Urinary bladder (tissue), 4 donors: ENCODE measurements at places on chromosomes 4 and X.

DNA sequence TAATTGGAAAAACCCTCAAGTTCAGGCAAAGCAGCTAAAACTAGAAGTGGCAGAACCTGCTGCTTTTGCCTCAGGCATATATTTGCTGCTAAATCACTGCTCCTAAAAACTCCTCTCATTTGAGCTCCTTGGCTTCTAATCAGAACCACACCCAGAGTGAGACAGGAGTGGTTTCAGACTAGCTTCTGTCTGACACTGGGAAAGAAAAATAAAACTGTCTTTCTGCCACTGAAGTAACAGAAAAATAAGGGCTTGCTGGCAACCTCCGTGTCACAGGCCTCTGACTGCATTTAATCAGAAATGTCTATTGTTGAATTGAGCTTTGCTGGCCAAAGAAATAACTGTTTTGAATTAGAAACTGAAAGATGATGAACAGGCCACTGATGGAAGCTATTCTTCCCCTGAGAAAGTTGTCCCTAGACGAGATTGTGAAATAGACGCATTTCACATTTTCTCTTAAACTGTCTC is 52.1 kb upstream of the RAP2C start:
- DNase-seq = no peak

DNA sequence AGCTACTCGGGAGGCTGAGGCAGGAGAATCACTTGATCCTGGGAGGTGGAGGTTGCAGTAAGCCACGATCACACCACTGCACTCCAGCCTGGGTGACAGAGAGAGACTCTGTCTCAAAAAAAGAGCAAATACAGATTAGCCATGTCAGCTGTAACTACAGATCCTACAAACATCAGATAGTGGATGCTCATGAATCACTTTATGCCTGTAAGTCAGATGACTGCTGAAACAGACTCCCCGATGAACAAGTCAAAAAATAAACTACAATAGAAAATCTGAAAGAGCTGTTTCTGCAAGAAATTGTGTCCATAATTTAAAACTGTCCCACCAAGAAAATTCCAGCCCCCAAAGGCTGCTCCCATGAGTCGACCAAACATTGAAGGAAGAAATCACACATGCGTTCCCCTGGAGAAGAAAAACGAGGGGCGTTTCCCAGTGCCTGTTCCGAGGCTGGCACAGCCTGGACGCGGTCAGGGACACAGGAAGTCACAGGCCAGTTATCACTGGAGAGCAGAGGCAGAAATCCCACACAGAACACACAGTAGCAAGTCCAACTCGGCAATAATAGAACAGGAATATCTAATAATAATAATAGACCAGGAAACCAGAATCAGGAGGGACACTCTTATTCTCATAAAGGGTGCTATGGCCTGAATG is 30.0 kb upstream of the GTPBP6 start:
- DNase-seq = no peak

DNA sequence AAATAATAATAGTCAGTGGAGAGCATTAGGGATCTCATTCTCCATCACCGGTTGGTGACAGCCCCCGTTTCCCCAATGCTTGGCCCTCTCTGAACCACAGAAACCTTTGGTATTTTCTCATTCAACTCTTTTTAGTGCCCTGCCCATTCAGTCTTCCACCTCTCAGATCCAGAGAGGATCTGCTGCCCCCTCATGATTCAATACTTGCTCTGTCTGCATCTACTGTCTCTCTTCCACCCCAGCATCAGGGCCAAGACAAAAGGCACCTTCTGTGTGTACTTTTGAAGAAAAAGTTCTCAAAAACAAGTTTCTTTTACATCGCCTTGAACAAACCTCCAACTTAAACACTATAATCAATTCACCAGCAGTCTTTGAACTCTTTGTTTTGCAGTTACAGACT is 19.3 kb downstream of the CLTRN start:
- DNase-seq = no peak

DNA sequence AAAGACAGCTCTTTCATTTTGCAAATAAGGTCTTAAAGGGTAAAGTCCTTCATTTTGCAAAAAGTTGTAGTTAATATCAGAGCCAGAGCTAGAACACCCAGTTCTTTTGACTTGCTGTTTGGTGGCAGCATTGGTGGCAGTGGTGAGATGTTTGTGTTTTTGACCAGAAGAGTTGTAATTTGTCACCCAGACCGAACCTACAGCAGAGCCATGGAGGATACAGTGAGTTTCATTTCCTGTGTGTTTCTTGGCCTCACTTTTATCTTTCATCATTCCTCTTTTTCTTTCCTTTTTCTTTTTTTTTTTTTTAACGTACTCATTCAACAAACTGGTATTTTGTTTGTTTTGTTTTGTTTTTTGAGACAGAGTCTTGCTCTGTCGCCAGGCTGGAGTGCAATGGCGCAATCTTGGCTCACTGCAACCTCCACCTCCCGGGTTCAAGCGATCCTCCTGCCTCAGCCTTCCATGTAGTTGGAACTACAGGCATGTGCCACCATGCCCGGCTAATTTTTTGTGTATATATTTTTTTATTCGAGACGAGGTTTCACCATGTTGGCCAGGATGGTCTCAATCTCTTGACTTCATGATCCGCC is 116.4 kb downstream of the AFF1 start:
- DNase-seq = no peak

DNA sequence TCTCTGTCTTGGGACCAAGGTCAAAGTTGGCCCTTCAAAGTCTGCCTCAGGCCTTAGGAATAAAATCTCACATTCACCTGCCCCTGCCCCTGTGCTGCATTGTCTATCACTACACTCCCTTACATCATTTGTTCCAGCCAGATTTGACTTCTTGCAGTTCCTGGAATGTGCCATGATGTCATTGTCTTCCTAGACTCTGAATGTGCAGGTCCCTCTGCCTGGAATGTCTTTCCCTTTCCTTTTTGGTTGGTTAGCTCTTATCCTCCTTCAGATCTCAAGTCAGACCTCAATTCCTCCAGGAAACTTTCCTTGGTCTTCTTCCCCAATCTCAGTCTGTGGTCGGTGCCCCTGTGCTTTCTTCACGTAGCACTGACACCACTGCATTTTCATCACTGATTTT is 67.7 kb upstream of the EFNB1 start:
- no peak for DNase-seq

- DNase-seq = no peak
Measured at GRCh38 chr4:109755656-109756055, 25.8 kb upstream of the PLA2G12A start.

GRCh38 chr4:142815834-142816233 is 30.3 kb downstream of the INPP4B start:
- DNase-seq = no peak

- DNase-seq = no peak
Measured at GRCh38 chr4:80069108-80069836, 3.8 kb downstream of the ANTXR2 start.

- no peak for DNase-seq
Measured at GRCh38 chr4:74822603-74823002, 28.3 kb upstream of the BTC start.

GRCh38 chrX:151227627-151228026 is 51.2 kb downstream of the GPR50 start:
- no peak for DNase-seq

GRCh38 chr4:61309616-61310015 is 109.5 kb downstream of the ADGRL3 start:
- no peak for DNase-seq

- no peak for DNase-seq
Measured at GRCh38 chrX:106728337-106728736, 1.8 kb downstream of the RNF128 start.

- DNase-seq = no peak
Measured at GRCh38 chrX:154354013-154354412, 20.4 kb downstream of the FLNA start.

DNA sequence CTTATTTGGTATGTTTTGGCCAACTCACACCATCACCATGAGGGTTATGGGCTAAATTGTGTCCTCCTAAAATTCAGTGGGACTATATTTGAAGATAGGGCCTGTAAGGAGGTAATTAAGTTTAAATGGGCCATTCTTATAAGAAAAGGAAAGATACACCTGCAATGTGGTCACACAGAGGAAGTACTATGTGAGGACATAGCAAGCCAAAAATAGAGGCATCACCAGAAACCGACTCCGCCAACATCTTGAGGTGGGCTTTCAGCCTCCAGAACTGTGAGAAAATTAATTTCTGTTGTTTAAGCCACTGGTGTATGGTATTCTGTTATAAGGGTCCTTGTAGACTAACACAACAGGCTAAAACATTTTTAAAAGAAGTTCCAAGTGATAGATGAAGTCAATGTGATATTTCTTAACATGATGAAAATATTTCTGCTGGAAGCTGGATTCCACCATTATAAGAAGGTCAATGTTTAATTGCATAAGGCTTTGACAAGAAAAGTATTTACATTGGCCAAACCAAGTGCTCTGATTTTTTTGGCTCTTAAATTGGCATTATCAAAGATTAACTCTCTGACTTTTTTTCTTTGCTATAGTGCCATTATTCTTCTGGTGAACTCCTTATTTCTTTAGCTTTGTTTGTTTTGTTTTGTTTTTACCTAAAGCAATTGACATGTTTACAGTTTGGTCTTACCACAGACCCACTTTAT is 540.9 kb downstream of the PPARGC1A start:
- no peak for DNase-seq

GRCh38 chrX:1535241-1536041 is 1.5 kb downstream of the P2RY8 start:
- no peak for DNase-seq

DNA sequence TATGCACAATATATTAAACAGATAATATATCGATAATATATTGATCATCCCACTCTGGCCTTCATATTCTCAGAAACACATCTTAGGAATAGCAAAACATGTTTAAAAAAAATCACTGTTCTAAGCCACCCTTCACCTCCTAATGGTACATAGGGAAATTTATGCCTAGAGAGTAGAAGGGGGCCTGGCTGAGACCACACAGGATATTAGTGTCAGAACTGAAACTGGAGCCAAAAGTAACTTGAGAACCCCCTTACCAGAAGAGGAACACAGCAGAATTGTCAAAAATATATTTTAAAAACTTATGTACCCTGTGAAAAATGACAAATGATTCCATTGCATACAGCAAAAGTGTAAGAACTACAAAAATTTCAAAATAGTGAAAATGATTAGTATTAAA is 173.1 kb downstream of the VSIG4 start:
- DNase-seq = no peak

- no peak for DNase-seq
Measured at GRCh38 chr4:146105464-146105863, 70.1 kb upstream of the LSM6 start.

DNA sequence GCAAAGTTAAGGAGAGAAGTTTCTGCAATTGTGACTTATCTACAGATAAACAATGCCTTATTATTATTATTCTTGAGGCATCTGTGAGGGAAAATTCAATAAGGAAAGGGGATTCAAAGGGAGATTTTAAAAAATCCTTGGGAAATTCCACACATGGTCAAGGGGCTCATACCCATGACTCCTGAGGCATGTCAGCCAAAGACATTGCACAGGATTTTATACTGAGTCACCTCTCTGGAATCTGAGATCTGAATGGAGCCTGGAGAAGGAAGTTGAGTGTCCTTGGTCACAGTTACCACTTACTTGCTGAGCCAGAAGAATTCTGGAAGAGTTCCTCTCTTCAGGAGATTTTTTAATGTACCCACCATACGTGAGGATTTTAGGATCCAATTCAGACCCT is 14.4 kb upstream of the CXCL8 start:
- DNase-seq = no peak

DNA sequence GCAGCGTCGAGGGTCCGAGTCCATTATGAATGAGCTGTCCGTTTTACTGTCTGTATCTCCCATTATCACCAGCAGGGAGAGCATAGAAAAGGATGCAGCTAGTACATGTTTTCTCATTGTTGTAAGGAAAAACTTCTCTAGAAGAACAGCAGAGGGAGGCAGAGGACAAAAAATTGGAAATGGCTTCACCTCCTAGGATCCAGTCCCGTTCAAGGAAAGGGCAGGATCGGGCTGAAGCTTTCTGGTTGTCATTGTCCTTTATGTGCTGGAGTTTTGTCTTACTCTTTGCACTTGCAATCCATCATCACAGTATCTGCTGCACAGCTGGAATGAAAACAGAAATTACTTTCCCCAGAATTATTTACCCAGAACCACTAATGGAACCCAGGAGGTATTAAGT is 14.7 kb downstream of the NDP start:
- DNase-seq = peak; percentile 57

- no peak for DNase-seq
Measured at GRCh38 chr4:5874811-5875449, 18.0 kb downstream of the CRMP1 start.

- no peak for DNase-seq
Measured at GRCh38 chr4:88255111-88255510, 29.2 kb downstream of the PPM1K start.

- DNase-seq = no peak
Measured at GRCh38 chr4:1659104-1660043, 24.7 kb downstream of the FAM53A start.

DNA sequence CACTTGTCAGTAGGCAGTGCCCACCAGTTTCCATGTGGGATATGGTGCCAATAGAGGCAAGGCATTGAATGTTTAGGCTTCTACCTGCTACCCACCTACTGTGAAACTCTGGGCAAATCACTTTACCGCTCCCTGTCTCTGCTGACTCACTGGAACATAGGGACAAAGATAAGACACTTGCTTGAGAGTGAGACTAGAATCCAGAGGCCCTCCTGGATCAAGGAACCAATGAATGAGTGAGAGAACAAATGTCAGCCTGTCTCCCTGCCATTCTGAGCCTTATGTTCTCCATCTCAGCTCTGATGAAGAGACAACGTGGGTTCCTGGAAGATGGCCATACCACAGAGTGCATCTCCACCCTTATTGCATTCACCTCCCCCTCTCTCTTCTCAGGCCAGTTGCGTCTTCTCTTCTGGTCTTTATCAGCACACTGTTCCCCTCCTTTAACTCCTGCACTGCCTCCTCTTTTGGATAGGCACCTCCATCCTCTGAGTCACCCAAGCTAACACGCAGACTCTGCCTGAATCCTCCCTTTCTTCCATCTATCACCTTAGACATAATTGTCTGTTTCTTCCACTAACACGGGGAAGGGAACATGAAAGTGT is 15.4 kb upstream of the PRRG3 start:
- no peak for DNase-seq
